ENCODE measurements at places on chromosomes 7 and 10.

DNA sequence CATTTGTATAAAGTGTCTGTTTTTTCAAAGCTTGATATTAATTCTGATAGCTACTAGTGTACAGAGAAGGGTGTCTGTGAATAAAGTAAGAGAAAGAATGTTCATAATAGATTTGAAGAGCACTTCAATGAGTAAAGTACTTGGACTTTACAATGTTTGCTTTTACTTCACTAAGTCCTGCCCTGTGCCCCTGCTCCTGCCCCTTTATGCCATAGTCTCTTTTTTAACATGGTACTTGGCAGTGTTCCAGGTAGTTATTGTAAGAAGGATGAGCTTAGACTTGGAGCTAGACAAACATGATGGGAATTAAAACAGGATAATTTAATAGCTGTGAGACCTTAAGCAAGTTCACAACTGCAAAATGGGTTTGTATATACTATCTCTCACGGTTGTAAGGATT, 41.0 kb downstream of the ZEB1 start:
- peak; percentile 25 for DNase-seq

DNA sequence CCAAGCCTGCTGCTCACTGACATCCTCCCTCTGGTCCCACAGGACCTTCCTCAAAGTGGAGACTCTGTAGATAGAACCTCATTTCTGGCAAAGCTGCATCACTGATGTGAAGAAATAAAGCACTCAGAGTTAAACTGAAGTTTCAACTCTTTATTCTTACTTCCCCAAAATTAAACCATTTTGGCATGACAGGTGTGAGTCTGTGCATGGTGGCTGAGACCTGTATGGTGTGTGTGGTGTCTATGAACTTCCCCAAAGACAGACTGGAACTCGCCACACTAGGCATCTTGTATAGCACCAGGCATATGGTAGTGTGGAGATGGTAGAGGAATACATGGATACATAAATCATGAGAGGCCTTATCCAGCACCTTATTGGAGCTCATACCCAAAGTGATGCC, 6.6 kb upstream of the WDFY4 start:
- no peak for DNase-seq

DNA sequence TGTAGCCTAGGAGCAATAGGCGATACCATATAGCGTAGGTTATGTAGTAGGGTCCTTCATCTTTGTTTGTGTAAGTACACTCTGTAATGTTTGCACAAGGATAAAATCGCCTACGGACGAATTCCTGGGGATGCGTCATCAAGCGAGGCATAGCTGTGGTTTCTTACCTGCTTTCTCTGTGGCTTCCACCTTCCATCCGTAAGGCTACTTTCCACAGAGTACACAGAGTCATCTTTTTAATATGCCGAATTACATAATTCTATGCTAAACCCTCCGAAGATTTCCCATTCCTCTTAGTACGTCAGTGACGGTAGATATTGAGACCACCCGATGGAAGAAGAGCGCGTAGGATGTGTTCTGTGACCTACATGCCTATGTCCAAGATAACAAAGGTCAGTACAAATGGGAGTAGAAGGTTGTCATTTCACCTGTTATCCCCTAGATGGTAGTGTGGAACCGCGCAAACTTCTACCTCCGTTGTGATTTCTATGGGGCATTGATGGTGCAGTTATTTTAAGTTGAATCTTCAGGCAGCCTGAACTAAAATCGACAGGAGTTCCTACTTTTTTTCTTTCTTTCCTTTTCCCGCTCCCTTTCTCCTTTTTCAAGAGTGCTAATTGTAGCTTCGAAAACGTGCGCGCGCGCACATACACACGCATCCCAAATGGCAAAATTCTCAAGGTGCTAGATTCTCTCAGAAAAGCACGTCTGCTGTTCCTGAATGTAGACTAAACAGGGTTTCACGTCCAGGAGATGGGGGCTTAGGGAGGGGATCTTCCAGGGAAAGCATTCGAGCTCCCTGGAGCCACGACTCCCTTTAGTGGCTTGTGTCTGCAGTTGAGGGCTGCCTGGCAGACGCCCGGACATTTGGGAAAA, 111.7 kb upstream of the MBL2 start:
- peak; percentile 19 for DNase-seq

GRCh38 chr7:148095066-148095465, 495.5 kb upstream of the C7orf33 start:
- no peak for DNase-seq

DNA sequence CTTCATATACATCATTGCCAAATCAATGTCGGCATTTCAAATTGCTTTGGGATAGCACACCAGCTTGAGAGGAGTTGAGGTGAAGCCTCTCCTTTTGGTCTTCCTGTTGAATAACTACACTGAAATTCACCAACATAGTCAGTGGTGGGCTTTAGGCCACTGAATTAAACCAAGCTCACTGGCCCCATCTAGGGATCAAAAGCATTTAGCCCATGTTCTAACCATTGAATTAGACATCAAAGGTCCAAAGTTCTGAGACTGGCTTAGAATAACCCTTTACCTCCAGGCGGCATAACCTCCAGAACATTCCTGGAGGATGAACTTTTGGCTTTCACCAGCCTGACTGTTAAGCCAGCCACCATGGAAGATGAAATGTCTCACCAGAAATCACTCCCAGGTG, 54.6 kb downstream of the BPGM start:
- DNase-seq = no peak

DNA sequence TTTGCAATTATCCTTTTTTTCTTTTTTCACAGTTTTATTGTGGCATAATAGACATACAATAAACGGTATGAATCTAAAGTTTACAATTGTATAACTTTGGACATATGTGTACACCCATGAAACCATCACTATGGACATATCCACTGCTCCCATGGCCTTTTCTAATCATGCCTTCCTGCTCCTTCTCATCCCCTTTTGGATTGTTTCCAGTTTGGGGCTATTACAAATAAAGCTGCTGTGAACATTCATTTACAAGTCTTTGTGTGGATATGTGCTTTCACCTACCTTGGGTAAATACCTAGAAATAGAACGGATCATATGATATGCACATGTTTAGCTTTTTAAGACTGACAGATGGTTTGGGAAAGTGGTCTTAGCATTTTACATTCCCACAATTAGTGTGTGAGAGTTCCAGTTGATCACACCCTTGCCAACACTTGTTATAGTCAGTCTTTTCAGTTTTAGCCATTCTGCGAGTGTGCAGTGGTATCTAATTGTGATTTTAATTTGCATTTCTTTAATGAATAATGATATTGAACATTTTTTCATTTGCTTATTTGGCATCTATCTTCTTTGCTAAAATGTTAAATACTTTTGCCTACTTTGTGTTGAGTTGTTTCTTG, 120.9 kb upstream of the KAT6B start:
- DNase-seq = peak; percentile 81

DNA sequence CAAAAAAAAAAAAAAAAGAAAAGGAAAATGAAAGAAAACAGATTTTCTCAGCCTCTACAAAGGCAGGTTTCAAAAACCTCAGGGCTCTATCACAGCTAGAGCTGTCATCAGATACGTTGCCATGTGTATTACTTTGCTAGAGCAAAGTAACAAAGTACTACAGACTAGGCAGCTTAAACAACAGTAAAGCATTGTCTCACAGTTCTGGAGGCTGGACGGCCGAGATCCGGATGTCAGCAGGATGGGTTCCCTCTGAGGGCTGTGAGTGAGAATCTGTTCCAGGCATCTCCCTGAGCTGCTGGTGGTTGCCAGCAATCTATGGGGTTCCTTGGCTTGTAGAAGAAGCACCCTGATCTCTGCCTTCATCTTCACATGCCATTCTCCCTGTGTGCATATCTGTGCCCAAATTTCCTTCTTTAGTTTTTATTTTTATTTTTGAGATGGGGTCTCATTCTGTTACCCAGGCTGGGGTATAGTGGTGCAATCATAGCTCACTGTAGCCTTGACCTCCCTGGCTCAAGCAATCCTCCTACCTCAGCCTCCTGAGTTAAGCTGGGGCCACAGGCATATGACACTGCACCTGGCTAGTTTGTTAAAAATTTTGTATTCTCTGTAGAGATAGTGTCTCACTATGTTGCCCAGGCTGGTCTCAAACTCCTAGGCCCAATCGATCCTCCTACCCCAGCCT, 48.9 kb upstream of the KDM7A start:
- no peak for DNase-seq

DNA sequence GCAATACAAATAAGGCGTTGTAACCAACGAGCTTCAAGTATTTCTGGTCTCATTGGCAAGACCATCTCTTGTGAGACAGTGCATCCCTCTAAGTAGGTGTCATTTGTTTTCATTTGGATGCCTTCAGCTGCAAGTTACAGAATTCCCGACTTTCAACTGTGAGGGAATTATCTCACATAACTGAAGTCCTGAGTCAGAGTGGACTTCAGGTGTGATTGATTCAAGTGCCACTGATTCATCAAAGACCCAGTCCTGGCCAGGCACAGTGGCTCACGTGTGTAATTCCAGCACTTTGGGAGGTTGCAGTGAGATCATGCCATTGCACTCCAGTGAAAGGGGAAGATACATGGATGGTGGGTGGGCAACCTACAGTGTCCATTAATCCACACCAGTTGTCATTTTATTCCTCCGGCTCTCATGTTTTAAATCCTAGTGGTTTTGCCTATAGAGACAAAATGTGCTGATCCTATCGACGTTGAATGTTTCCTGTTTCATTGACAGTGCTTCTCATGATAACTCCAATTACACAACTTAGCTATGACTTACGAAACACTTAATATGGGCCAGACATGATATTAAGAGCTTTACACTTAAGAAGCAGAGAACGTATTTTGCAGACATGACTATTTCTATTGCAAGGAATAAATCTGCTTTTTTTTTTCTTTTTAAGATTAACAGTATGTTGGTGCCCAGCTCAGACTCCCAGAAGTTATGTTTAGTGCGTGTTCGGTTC, 268.0 kb downstream of the FRMD4A start:
- no peak for DNase-seq

DNA sequence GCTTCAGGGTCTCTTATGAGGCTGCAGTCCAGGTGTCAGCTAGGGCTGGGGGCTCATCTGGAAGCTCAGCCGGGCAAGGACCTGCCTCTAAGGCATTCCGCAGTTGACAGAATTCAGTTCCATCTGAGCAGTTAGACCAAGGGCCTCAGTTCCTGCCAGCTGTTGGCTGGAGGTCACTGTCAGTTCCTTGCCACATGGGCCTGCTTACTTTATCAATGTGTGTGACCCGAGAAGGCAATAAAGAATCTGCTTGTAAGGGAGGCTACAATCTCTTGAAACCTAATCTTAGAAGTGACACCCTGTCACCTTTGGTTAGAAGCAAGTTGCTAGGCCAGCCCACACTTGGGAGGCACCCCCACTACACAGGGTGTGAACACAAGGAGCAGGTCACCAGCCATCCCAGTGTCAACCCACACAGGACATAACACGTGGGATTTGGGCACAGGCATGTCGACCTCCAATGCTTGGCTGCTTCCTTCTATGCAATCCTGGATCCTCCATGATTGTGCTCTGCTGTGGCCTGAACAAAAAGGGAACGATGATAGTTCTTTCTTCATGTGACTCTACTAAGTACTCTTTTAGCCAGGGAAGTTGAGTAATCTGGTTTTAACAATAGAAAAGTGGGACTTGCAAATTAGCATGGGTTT, 41.8 kb downstream of the MTURN start:
- no peak for DNase-seq

- DNase-seq = no peak
These were observed 241.7 kb upstream of the GHITM start for GRCh38 chr10:83897626-83898025.

GRCh38 chr10:116875897-116876296, 26.6 kb downstream of the ENO4 start:
- no peak for DNase-seq

- DNase-seq = no peak
These were observed 922.2 kb downstream of the SORCS1 start for GRCh38 chr10:106242301-106242700.

DNA sequence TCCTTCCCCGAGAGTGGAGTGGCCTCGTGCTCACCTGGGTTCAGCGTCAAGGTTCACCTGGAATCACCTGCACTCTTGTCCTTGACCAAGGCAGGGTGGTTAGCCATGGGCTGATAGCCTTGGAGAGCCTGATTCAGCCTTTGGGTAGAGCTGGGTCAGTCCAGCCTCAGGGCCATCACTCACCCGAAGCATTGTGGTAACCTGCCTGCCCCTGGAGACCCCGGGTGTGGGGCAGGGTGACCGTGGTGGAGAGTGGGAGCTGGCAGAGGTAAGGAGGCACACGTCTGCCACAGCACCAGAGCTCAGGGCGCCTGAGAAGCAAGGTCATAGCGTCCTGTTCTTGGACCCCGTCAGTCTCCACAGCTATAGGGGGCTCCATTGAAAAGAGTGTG, 27.8 kb upstream of the WDFY4 start:
- DNase-seq = no peak

- DNase-seq = no peak
These were observed 75.7 kb upstream of the CCDC71L start for GRCh38 chr7:106736508-106737201.

- no peak for DNase-seq
These were observed 225.0 kb upstream of the ZNF32 start for GRCh38 chr10:43873717-43874116.

GRCh38 chr10:77185696-77186095, 451.9 kb downstream of the KCNMA1 start:
- DNase-seq = no peak

- DNase-seq = no peak
These were observed 131.9 kb downstream of the TFPI2 start for GRCh38 chr7:93758631-93759030.

DNA sequence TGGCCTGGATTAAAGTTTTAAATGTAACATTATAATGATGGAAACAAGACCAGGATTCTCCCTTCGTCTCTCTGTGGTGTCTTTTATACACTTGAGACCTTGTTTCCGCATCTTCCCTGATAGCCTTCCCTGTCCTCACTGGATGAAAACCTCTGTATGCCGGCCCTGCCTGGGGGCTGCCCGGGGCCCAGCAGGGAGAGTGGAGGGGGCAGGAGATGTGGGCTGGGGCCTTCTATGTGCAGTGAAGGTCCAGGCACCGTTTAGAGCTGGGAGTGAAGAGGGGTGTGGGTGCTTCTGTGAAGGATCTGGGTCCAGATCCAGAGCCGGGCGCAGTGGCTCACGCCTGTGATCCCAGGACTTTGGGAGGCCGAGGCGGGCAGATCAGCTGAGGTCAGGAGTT, 50.7 kb downstream of the UNCX start:
- no peak for DNase-seq

DNA sequence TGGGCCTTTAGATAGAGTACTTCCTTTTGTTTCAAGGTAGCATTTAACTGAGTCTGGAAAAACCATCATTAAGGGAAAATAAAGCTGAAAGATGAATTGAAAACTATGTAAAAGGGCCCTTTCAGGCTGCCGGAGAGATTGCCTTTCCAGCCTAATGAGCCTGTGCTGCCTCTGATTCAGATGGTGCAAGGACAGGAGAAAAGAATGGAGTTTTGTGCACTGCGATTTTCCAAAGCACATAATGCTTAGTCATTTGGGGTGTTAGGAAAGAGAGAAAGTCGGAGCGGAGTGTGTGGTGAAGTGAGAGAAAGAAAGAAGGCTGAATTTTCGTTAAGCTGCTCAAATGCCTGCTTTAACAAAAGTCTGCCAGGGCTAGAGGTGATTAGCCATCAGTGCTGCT, 259.7 kb downstream of the PAXIP1 start:
- no peak for DNase-seq
